Activated CD4-positive, alpha-beta T cell treated with anti-CD3 and anti-CD28 coated beads, Interleukin-2, amount 10 ng/mL, durations not matched to agents 24 days and 14 days (primary cell): ENCODE measurements at places on chromosomes 5 and 9.

- no peak for DNase-seq
Observed at GRCh38 chr9:100602342-100602801, 24.5 kb downstream of the CAVIN4 start.

GRCh38 chr5:103511554-103511885, 51.1 kb downstream of the NUDT12 start:
- DNase-seq, result no peak

DNA sequence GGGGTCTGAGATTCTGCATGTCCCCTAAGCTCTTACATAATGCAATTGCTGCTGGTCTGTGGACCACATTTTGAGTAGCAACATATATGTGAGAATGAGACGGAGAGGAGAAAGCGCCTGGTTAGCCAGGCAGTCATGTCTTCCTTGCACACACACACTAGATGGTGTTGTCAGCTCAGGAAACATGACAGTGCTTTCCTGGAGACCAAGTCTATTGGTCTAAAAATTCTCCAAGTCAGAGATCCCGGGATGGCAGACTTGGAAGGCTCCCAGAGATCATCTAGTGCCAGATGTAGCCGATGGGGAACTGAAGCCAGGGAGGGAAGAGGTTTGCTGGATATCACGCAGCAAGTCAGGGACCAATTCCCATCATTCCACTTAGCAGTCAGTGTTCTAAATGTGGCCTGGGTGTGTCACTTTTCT, 53.4 kb downstream of the GALNT12 start:
- DNase-seq, result no peak

GRCh38 chr9:99947395-99947794, 40.9 kb downstream of the STX17 start:
- DNase-seq, result no peak

DNA sequence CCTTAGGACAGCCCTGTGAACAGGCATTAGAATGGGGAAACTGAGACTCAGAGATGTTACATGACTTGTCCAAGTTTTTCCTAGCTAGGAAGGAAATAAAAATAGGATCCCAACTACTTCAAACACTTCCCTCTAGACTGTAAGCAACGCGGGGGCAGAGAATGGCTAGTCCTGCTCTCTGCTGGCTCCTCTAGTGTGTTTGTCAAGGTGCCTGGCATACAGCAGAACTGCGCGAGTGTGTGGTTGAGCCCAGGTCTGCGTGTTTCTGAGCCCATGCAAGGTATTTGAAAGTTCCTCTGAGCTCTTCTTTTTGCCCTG, 152.5 kb downstream of the MACROH2A1 start:
- no peak for DNase-seq

DNA sequence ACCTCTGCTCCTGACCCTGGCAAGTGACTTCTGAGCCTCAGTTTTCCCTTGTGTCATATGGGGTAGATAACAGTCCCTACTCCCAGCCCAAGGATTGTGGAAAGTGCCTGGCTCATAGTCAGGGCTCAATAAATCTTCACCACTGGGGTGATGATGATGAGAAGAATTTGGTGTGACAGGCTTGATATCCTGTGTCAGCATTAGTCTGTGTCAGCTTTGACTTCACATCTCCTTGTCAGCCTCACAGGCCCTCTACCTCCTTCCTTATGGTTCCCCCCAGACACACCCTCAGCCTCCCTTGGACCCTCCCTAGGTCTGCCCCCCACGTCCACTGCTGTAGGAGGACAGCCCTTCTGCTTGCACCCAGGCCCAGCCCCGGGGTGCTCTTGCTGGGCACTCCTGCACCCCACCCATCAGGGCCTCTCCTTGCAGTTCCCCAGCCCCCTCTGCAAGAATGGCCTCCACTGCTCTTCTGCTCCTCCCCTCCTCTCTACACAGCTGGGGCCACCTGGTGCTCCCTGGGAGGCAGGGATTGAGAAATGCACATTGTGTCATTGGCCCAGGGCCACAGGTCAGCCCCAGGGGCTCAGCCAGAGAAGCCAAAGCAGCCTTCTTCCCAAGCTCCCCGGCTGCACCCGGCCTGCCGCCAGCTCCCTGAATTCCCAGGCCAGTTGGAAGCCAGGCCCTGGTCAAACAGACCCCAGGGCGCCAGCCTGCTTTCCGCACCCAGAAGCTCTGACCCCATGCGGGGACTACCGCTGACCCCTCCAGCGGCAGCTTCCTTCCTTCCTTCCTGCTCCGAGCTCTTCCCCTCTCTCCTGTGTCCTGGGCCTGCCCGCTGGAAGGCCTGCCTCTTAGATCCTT, 7.7 kb downstream of the FGFR4 start:
- no peak for DNase-seq

DNA sequence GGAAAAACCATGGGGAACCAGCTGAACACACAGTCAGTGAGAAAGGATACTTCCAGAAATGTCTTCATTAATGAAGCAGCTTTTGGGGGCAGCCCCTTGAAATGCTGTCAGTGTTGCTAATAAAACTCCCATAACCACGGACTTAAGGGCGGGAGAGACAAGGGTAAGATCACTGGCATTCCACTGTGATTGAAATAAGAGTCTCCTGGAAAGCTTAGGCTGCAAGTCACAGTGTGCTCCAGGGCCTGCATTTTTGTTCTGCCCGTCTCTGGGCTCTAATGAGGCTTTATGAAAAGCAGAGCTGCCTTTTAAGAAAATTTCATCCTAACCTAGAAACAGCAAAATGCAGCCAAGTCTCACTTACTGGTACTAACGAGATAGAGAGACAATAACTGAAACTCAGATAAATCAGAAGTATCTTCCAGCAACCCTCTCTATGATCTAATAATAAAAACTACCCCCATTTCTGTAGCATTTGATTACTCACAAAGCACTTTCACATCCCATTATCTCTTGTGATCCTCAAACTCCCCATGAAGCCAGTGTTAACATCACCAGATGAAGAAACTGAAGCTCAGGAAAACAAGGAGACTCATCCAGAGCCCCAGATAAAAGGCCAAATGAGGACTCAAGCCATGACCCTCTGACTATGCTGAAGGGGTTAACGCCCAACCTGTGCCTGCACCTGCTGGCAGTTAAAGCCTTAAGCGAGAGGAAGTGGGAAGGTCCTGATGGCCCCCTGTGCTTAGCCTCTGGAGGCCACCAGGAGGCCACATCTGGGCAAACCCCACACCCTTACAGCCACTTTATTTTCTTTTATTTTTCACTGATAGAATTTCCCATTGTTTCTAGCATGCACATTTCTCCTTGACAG, 37.5 kb downstream of the SPOCK1 start:
- no peak for DNase-seq

DNA sequence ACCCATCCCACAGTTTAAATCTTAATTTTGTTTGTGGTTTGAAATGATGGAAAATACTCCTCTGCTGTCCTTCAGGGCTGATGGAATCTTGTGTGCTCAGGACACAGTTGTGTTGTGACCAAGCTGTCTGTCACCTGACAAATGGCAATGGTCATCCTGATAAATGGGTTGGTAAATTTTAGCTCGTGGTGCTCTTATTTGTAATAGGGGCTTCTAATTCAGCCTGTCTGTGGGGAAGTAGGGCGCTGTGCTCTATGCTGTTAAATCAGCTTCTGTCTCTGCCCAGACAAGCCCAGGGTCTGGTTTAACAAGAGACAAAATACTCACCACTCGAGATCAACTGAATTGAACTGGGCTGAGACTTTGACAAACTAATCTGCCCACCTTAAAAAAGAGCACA, 4.5 kb downstream of the LRRTM2 start:
- no peak for DNase-seq

DNA sequence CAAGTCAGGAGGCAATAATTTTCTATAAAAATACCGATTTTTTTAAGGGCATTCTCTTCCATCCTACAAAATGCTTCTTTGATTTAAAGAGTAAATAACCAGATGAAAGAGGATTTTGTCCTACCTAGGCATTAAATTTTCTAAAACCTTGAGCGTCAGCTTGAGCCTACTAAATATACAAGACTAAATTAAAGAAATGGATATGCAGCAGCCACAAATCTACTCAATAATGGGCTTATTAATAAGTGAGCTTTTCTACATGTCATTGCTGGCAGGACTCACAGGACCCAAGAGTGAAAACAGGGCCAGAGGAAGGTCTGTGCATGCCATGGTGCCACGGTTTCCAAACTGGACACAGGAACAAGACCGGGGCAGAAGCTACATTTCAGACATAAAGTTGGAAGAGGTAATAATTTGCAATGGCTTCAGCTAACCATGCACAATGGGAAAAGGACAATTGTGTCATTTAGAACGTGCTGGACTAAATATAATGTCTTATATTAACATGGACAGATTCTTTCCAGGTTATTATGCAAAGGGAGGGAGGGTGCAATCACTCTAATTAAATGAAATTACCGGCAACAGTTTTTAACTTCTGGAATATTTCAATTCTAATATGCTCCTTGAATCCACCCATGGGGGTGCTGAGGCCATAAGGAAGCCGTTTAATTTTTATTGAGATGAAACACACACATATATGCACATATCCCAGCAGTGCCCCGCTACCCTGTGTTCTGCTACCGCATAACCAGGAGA, 5.2 kb downstream of the WHRN start:
- no peak for DNase-seq

DNA sequence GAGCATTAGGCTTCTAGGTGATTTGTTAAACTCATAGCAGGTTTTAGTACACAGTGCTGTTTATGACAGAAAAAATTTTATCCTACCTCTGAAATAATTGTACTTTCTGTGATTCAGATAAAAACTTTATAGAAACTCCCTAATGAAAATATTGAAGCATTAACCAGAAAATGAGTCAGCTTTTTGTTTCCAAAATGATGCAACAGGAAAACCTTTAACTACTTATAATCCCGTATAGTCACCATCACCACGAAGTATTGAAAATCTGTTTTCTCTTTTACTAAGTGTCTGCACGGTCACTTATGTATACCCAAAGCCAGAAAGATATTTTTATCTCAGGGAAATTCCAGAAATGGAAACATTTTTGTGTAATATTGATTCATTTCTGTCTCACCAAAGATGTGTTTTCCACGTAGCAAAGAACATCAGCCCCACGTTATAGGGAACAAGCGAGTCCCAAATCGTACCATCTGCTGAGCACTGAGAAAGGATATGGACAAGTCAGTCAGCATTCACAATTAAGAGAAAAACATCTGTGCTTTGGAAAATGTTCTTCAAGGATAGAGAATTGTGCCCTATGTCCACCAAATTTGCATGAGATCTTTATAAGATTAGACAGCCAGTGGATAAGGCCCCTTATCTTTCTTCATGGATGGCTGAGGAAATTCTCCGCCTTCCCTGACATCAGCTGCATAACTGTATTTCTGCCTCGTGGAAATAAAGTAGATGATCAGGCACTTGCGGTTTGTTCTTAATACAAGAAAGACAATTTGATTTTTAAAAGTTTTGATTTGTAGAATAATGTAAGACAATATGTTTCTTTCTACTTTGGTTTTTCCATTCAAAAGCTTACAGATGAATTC, 41.9 kb downstream of the TNFAIP8 start:
- no peak for DNase-seq

DNA sequence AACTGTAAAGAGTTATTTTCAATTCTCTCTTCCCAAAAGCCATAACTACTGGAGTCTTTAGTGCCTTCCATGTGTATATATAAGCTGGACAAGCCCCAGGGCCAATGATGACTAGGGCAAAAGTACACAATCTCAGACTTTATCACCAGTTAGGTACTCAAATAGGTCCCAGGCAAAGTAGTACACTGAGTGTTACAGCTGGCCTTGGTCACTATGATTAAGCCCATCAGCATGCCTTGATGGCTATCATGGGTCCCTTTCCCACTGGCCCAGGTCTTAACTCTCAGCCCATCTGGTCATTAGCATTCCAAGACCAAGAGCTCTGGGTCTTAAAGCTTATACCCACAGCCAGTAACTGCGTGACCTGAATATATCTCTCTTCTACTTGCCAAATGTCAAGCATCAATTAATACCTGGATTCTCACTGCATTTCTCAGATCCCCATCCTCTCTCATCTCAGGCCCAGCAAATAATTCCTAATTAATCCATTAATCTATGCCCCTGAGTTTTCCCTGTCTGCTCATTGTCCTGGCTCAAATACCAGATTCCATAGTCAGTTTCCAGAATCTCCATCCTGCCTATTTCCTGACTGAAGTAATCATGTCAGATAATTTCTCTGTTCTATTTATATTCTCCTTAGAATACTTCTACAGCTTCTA, 62.3 kb downstream of the NR6A1 start:
- DNase-seq, result peak; percentile 18

GRCh38 chr5:135103575-135103853, 69.5 kb upstream of the PITX1 start:
- DNase-seq, result no peak

- no peak for DNase-seq
Observed at GRCh38 chr9:135248111-135248510, 160.6 kb downstream of the OLFM1 start.

DNA sequence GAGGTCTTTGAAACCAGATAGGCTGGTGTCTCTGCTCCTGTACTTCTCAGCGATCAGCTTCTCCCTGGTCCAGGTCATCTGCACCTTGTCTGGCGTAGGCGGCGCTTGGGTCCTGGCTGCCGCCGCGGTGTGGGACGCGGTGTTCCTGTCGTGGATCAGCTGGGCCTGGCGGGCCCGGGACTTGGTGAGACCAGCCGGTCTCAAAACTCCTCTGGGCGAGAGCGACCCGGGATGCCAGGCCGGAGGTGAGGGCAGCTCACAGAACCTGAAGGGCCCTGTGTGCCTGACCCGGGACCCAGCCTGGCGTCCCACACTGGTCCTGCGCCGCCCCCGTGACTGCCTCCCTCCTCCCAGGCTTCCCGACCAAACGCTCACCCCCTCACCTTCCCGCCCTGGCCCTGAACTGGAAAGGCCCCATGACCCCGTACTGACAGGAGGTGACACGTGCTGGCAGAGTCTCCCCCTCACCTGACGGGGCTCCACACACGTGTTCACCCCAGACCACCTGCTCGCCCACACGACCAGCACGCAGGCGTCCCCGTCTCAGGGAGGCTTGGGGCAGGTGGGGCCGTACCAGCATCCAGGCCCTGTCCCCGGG, 49.0 kb downstream of the NKD2 start:
- no peak for DNase-seq

DNA sequence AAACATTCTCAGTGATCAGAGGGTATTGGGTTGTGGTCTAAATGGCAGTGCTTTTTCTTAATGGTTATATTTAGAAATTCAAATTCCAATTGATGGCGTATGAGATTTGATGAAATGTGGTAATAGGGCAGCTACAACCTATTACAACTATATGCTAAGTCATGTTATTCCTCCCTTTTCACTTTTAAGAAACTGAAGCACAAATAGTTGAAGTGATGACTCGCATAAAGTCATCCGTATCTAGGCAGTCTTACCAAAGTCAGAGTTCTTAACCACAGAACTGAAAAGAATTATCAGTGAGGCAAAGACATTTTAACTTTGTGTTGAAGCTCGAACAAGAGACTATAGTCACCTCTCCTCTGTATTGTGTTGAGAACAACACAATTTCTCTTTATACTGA, 28.2 kb downstream of the C9orf152 start:
- DNase-seq, result no peak

DNA sequence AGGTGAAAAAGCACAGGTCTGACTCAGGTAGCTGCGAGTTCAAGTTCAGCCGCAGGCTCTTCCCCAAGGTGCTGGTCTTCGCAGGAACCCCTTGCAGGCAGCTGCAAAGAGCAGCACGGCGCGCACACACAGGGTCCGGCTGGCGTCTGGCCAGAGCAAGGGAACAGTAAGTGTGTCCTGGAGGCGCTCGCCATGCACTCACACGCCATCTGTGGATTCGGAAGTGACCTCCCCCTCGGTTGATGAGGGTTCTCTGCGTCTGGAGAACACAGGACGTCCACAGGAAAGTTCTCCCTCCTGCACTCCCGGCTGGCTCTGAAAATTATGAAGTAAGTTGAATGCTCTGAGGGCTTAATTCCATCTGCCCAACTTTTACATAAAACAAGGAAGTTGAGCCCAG, 14.0 kb upstream of the EGFL7 start:
- DNase-seq, result peak; percentile 49
